ENCODE measurements at places on chromosomes 3 and 15. TPM values are rescaled to one million over a fixed set of nuclear protein-coding genes. Genes with fewer than 3 reads are reported as not detected.
A peak's percentile ranks its signal among the peaks of the same experiment; 100 is the strongest.

The HRH1 gene
- 1.2 TPM for total RNA-seq

GRCh38 chr15:92733090-92733933, 77.7 kb upstream of the FAM174B start:
- peak overlapping the region; percentile 25 for H3K4me3 ChIP-seq
- no peak for DNase-seq
- H3K4me1 ChIP-seq, result no peaks in the 10 kb centered on the region
- no peaks in the 10 kb centered on the region for H3K36me3 ChIP-seq
- H3K27ac ChIP-seq, result peak overlapping the region; percentile 70

The CD200R1 gene
- total RNA-seq, result not detected

- H3K36me3 ChIP-seq, result no peaks in the 10 kb centered on the region
- H3K4me3 ChIP-seq, result no peak overlapping the region
- no peaks in the 10 kb centered on the region for H3K4me1 ChIP-seq
- H3K27me3 ChIP-seq, result no peaks in the 10 kb centered on the region
These were observed 609.3 kb downstream of the IGSF11 start for GRCh38 chr3:118425272-118425837.

GRCh38 chr3:149975919-149976318, 5.2 kb upstream of the PFN2 start:
- no peaks in the 10 kb centered on the region for H3K27me3 ChIP-seq
- DNase-seq, result no peak
- H3K27ac ChIP-seq, result peak overlapping the region; percentile 5
- peaks cover 27% of the 10 kb centered on the region for H3K4me1 ChIP-seq

- DNase-seq, result no peak
- H3K4me3 ChIP-seq, result no peak overlapping the region
- no peaks in the 10 kb centered on the region for H3K36me3 ChIP-seq
- no peak overlapping the region for H3K27ac ChIP-seq
- H3K4me1 ChIP-seq, result no peaks in the 10 kb centered on the region
These were observed 1050.3 kb downstream of the OTOL1 start for GRCh38 chr3:162546910-162547309.

GRCh38 chr15:31867536-31868442, 162.5 kb upstream of the CHRNA7 start:
- H3K4me1 ChIP-seq, result peaks cover 6% of the 10 kb centered on the region
- H3K36me3 ChIP-seq, result no peaks in the 10 kb centered on the region
- H3K27ac ChIP-seq, result no peak overlapping the region
- no peak overlapping the region for H3K4me3 ChIP-seq
- DNase-seq, result no peak

The SUCLG2 gene
- total RNA-seq, result 77.0 TPM

GRCh38 chr3:131735116-131735515, 232.3 kb upstream of the MRPL3 start:
- H3K4me3 ChIP-seq, result no peak overlapping the region
- no peaks in the 10 kb centered on the region for H3K36me3 ChIP-seq
- H3K4me1 ChIP-seq, result no peaks in the 10 kb centered on the region
- H3K27me3 ChIP-seq, result peaks cover 2% of the 10 kb centered on the region

- no peaks in the 10 kb centered on the region for H3K36me3 ChIP-seq
- peak overlapping the region; percentile 94 for H3K27ac ChIP-seq
- no peak overlapping the region for H3K4me3 ChIP-seq
- peaks cover 22% of the 10 kb centered on the region for H3K4me1 ChIP-seq
- no peak for DNase-seq
These were observed 61.7 kb downstream of the STRIT1 start for GRCh38 chr3:155231792-155232191.

GRCh38 chr3:185335799-185336198, 27.1 kb upstream of the MAP3K13 start:
- no peak for DNase-seq
- H3K27me3 ChIP-seq, result no peaks in the 10 kb centered on the region
- no peaks in the 10 kb centered on the region for H3K36me3 ChIP-seq
- no peaks in the 10 kb centered on the region for H3K4me1 ChIP-seq
- no peak overlapping the region for H3K4me3 ChIP-seq
- no peak overlapping the region for H3K27ac ChIP-seq

DNA sequence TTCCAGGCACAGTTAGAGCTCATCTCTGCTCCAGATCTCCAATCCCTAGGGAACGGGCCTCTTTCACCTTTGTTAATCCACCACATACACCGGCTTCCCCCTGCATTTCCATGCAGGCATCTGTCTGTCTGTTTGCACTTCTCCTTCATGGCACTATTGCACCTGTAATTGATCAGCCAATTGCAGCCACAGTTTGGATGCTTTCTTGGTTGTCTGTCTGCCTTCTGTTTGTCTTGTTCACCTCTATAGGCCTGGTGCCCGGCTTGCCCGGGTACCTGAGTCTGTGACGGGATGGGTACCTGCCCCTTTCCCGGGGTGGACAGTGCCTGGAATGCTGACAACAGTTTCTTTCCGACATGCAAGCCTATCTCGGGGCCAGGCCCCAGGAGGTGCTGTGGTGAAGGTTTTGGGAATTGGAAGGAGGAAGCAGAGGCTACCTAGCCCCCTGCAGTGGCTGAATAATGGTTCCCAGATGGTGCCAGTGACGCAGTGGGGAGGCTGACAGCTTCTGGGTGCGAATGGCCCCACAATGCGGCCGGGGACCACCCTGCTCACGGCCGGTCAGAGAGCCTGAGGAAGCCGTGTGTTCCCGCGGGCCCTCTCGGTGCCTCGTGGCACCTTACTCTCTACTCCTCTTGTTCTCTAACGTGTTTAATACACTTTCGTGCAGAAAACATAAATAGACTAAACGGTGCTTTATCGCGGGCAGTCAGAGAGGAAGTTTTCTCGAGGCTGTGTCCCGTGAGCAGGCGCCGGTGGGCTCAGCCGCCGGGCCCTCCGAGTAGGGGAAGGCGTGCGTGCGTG, 31.3 kb upstream of the RAB6B start:
- H3K27ac ChIP-seq, result no peak overlapping the region
- no peak for DNase-seq
- peaks cover 2% of the 10 kb centered on the region for H3K27me3 ChIP-seq
- no peaks in the 10 kb centered on the region for H3K36me3 ChIP-seq
- peak overlapping the region; percentile 28 for H3K4me3 ChIP-seq

The KBTBD8 gene
- total RNA-seq, result 1.1 TPM

The DAZL gene
- not detected for total RNA-seq

The TEX55 gene
- total RNA-seq, result not detected

The TSPAN3 gene
- total RNA-seq, result 229 TPM

GRCh38 chr15:27669641-27670040, 429.5 kb downstream of the OCA2 start:
- no peaks in the 10 kb centered on the region for H3K4me1 ChIP-seq
- H3K36me3 ChIP-seq, result no peaks in the 10 kb centered on the region
- H3K27me3 ChIP-seq, result no peaks in the 10 kb centered on the region
- H3K4me3 ChIP-seq, result no peak overlapping the region
- no peak for DNase-seq

DNA sequence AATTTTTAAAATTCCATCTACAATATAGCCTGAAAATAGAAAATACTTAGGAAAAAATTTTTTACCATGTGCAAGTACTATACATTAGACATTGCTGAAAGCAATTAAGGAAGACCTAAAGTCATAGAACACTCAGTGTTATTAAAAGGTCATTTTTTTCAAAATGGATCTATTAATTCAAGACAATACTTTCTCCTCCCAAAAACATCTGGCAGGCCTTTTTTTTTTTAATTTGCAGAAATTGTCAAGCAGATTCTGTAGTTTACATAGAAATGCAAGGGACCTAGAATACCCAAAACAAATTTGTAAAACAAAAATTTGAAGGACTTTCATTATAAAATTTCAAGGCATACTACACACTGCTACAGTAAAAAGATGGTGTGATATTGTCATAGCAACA, 238.4 kb upstream of the VEPH1 start:
- H3K4me1 ChIP-seq, result no peaks in the 10 kb centered on the region
- H3K4me3 ChIP-seq, result no peak overlapping the region
- no peaks in the 10 kb centered on the region for H3K27me3 ChIP-seq
- DNase-seq, result no peak

DNA sequence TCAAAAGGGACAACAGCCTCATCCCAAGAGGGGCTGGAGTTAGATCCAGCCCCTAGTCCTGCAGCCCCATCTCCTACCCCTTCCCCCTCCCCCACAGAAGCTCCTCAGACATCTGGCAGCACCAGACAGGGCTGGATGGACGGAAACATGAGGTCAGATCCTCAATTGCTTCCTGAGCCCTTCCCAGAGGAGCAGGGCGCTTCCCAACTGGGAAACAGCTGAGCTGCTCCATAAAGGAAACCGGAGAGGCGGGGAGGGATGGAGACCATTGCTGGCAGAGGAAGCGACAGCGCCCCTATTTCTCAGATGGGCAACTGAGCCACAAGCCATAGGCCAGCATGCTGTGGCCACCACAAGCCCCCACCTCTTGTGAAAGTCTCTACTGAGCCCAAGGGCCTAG, 18.3 kb upstream of the CYP11A1 start:
- H3K36me3 ChIP-seq, result no peaks in the 10 kb centered on the region
- H3K27me3 ChIP-seq, result no peaks in the 10 kb centered on the region
- H3K4me1 ChIP-seq, result peaks cover 12% of the 10 kb centered on the region
- H3K4me3 ChIP-seq, result no peak overlapping the region

DNA sequence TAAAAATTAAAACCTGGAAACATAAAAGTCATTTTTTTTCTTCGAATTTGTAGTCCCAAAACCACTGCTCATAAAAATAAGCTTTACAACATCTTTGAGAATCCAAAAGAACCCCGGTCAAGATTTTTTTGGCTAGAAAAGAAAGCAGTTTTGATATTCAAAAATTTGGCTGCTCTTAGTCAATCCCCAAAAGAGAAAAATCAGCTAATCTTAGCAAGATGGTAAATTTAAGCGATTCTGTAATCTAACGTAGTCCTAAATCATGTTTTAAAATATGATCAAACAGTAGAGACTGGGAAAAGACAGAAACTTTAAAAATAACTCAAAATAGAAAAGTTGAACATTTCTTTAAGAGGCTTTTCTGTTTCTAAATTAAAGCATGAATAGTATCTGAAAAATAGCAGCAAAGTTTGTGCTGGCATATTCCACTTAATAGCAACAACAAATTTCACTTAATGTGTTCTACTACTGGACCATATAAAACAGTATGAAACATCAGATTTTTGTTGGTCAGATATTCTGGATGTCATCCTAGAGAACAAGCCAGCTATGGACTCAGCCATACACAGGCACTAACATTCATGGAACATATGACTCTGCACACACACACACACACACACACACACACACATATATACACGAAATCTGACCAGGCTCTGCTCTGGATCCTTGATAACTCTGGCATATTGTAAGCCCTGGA, 19.1 kb upstream of the NR2F2 start:
- DNase-seq, result no peak
- no peak overlapping the region for H3K4me3 ChIP-seq
- H3K27me3 ChIP-seq, result no peaks in the 10 kb centered on the region
- H3K36me3 ChIP-seq, result no peaks in the 10 kb centered on the region
- H3K27ac ChIP-seq, result no peak overlapping the region
- no peaks in the 10 kb centered on the region for H3K4me1 ChIP-seq

The THSD4 gene
- 0.85 TPM for total RNA-seq
